ENCODE measurements at places on chromosomes 5 and 9. TPM values are rescaled to one million over a fixed set of nuclear protein-coding genes. Genes with fewer than 3 reads are reported as not detected.
A peak's percentile ranks its signal among the peaks of the same experiment; 100 is the strongest.

DNA sequence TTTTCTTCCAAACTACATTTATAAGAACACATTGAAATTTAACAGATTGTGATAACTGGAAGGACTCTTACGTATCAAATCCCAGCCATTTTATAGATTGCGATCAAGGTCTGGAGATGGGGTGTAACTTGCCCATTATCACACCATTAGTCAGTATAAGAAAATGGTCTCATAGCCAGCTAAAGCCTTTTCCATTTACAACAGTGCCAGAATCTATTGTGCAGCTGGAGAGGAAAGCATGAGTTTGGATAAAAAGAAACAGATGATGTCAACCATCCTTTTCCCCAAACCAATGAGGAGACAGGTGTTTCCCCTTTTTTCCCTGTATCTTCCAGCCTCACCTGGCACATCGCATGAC lies 658.8 kb downstream of the ACTL7B start:
- DNase-seq: no peak

DNA sequence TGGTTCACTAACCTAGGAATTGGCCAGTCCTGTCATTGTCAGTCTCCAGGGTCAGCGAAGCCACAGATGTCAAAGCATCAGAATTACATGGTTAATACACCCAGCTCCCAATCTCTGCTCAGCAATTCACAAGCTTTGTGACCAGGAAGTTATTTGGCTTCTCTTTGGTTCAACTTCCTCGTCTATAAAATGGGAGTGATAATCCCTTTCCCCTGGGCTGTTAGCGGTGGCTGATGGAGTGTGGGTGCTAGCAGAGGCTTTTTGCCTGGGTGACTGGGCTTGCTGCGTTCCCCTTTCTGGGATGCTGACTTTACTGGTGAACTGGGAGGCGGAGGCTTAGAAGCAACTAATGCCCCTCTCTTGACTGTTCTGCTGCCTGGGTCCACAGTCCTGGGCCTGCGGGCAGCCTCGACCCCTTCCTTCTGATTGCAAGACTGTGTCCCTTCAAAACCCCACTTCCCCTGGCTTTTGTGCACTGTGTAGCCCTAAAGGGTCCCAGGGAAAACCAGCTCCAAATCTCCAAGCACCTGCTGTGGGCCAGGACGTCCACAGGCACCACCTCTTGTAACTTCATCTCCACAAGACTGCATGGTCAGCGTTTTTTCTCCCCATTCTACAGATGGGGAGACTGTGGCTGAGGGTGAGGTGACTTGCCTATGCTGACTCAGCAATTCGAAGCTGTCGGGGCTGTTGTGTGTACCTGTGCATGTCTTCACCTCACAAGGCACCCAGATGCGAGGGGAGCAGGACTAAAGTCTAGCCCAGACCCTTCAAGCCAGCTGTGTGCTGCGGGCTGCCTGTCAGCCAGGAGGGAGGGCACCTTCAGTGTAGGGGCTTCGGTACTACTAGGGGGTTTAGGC lies 45.2 kb upstream of the NEURL1B start:
- DNase-seq: no peak

Gene MTAP
- 50.5 TPM for total RNA-seq

Gene ZDHHC21
- total RNA-seq: 5.5 TPM

- DNase-seq: peak; percentile 90
These were observed 44.2 kb downstream of the SARDH start for GRCh38 chr9:133693703-133694529.

DNA sequence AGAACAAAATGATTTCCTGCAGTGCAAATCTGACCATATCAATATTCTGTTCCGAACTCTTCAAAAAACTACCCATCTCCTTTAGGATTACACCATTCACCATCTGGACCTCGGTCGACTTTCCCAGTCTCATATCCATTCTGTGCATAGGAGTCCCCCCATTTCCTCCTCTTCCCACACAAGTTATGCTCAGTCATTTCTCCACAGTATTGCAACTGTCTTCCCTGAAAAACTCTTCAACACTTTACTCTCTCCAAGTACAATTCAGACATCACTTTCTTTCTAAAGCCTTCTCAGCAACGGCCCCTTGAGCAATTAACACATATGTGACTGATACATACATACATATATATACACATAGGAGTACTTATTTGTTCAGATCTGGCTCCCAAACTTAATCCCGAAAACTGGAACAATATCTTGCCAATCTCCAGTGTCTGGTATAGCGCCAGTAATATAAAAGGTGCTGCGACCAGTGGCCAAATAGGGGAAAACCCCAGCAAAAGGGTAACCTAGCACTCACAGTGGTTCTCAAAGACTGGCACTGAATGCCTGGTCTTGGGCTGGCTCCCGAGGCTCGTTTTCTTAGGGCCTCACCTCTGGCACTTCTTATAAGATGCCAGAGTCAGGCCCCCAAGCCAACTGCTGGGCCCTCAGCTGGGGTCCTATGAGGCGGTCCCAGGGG lies 629 bp downstream of the ZBTB26 start:
- no peak for DNase-seq

- DNase-seq: no peak
These were observed 175.3 kb upstream of the BRINP1 start for GRCh38 chr9:119544492-119544891.

DNA sequence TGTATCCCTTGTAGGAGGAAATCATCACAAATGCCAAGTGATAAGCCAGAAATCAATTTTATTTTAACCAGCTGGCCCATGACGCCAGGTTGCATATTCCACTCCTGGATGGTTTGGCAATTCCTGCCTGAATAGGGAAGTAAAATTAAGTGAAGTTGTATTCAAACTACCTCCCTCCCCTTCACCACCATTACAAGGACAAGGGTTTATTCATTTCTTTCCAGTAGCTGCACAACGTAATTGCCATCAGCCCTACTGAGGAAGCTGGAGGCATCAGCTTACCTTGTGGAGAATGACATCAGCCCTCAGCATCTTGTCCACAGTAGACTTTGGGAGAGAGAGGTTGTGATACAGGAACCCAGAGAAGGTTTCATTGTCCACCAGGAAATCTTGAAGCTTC lies 66.6 kb downstream of the ABCA1 start:
- no peak for DNase-seq

DNA sequence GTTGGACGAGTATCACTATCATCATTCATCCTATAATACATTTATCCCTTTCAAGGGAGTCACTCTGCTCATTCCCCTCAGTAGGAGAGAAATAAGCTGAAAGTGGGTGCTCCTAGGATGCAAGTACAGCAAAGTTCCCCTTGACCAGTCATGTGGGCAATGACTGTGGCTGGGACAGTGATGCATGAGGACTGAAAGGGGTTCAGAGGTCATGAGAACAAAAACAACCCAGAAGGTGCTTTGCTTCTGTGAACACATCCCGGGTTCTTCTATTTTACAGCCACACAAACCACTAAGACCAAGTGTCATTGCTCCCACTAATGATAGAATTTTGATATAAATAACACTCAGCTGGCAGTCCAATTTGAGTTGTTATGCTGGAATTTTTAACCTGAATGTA lies 177.8 kb upstream of the ADCY2 start:
- no peak for DNase-seq

DNA sequence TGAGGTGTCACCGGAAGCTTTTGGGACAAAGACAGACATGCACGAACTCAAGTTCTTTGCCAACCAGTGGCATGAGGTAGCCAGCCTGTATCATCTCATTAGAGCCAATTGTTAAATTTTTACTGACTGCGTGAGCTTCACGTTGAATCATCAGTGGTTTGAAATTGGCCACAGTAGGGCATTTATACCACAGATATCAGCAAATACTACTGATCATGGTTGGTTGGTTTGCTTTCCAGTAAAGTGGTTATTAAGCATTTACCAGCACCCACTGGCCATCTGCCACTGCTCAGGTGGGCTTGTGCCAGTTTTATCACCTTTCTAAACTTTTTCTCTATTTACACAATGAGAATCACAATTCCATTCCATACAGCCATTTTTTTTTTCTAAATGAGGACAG lies 28.4 kb upstream of the SHC3 start:
- DNase-seq: no peak

DNA sequence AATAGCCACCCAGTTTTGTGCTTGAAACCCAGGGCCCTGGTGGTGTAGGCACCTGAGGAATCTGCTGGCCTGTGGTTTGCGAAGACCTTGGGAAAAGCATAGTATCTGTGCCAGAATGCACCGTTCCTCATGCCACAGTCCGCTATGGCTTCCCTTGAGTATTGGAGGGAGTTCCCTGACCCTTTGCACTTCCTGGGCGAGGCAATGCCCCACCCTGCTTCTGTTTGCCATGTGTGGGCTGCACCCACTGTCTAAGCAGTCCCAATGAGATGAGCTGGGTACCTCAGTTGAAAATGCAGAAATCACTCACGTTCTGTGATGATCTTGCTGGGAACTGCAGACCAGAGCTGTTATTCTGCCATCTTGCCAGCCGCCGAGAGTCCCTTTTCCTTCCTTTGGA lies 483.5 kb downstream of the AGTPBP1 start:
- DNase-seq: no peak

All from SJCRH30 (cell line).